Panc1 (cell line): ENCODE measurements at places on chromosomes 1 and 21. TPM values are rescaled to one million over a fixed set of nuclear protein-coding genes. Genes with fewer than 3 reads are reported as not detected.

LCE1F gene
- total RNA-seq = not detected

HENMT1 gene
- total RNA-seq = 23.0 TPM

FMO3 gene
- not detected for total RNA-seq

PROK1 gene
- total RNA-seq = not detected

RNASEL gene
- 1.2 TPM for total RNA-seq

ADAMTS4 gene
- total RNA-seq = 0.26 TPM

GBP4 gene
- total RNA-seq = 3.3 TPM

ADGRB2 gene
- total RNA-seq = 34.8 TPM

CASZ1 gene
- 27.8 TPM for total RNA-seq

KIF26B gene
- 0.33 TPM for total RNA-seq

ATP6V1G3 gene
- not detected for total RNA-seq

FAM229A gene
- 6.7 TPM for total RNA-seq

PRAMEF18 gene
- not detected for total RNA-seq

CD1D gene
- total RNA-seq = not detected

AGMAT gene
- total RNA-seq = 3.1 TPM

C1QC gene
- 0.64 TPM for total RNA-seq

KCNH1 gene
- total RNA-seq = not detected

PLD5 gene
- total RNA-seq = not detected

NOS1AP gene
- total RNA-seq = 27.9 TPM

GJA8 gene
- not detected for total RNA-seq

GPR61 gene
- total RNA-seq = not detected

CNR2 gene
- not detected for total RNA-seq

SPOCD1 gene
- 0.54 TPM for total RNA-seq

IFI16 gene
- total RNA-seq = 0.36 TPM

NTMT2 gene
- total RNA-seq = not detected

MRTO4 gene
- 90.1 TPM for total RNA-seq

ADGRL2 gene
- 34.2 TPM for total RNA-seq

ARTN gene
- 0.49 TPM for total RNA-seq

TMEM82 gene
- total RNA-seq = not detected

SETD4 gene
- total RNA-seq = 15.6 TPM

SLC6A17 gene
- 5.7 TPM for total RNA-seq

CELA2A gene
- 0.72 TPM for total RNA-seq

G0S2 gene
- 2.5 TPM for total RNA-seq

DCST1 gene
- total RNA-seq = not detected

SHC1 gene
- total RNA-seq = 373 TPM

CFAP141 gene
- not detected for total RNA-seq

HSPA6 gene
- total RNA-seq = 0.44 TPM

FAM72D gene
- 12.8 TPM for total RNA-seq

BRDT gene
- total RNA-seq = not detected

COL18A1 gene
- 676 TPM for total RNA-seq

C8B gene
- not detected for total RNA-seq

CYB5RL gene
- 19.4 TPM for total RNA-seq

C1orf116 gene
- 0.08 TPM for total RNA-seq

CASQ2 gene
- not detected for total RNA-seq

NMNAT2 gene
- 0.39 TPM for total RNA-seq

CHODL gene
- 0.10 TPM for total RNA-seq

SLAMF6 gene
- total RNA-seq = not detected

TARDBP gene
- 196 TPM for total RNA-seq

S100A9 gene
- total RNA-seq = 0.44 TPM

AHDC1 gene
- total RNA-seq = 47.1 TPM
